ENCODE measurements at places on chromosomes 1 and 21.

DNA sequence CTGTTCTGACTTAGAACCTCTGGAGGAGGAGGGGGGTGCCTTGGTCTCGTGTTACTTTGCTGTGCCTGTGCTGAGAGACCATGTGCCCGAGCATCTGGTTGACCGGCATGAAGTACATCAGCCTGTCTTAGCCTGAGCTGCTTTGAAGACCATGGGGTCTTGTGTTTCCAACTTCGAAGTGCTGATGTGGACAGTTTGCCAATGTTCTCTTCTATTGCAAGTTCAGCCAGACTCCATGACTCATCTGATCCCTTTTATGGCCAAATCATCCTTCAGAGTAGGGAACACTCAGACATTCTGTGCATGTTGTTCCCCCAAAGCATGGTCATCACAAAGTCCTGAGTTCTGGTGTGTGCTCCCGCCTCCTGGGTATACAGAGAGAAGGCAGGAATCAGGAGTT lies 6.0 kb upstream of the PLA2G2C start:
- DNase-seq, result no peak

GRCh38 chr1:182446033-182446669 lies 3.8 kb upstream of the RGSL1 start:
- DNase-seq, result no peak

- DNase-seq, result no peak
Observed at GRCh38 chr21:34822942-34823341, 154.1 kb downstream of the CLIC6 start.

DNA sequence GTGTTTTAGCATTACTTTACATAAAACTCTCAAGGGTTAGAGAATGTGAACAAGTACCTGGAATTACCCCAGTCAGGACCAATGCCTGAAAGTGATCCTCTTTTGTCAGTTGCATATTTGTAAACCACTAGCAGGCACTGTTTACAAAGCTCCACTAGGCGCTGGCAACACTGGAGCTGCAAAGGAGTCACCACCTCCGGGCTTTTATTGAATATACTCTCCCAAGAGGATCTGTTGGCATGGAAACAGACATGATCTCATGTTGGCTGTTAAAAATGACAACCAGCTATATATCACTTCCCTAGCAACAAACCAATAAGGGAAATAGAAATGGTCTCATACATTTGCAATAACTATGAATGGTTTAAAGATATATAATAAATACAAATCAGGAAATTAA lies 116.0 kb downstream of the TTLL7 start:
- DNase-seq, result no peak

DNA sequence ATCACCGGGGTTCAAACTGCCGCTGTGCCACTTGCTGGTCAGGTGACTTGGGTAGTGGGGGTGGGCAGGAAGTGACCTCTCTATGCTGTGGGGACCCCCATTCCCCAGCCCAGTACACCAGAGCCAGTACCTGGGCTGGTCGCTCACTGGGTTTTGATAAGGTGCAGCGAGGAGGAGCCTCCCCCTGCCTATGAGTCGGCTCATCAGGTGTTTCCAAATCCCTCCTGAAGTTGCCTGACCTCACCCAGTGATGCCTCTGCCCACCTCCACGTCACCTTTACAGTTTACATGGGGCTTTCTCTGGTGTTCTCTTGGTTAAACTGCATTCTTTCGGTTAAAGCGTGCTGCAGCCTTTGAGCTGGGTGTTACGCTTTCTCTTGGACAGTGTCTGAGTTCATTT lies 58.2 kb downstream of the ARHGEF10L start:
- DNase-seq, result no peak

GRCh38 chr1:214546886-214547641 lies 4.3 kb downstream of the PTPN14 start:
- DNase-seq, result no peak

DNA sequence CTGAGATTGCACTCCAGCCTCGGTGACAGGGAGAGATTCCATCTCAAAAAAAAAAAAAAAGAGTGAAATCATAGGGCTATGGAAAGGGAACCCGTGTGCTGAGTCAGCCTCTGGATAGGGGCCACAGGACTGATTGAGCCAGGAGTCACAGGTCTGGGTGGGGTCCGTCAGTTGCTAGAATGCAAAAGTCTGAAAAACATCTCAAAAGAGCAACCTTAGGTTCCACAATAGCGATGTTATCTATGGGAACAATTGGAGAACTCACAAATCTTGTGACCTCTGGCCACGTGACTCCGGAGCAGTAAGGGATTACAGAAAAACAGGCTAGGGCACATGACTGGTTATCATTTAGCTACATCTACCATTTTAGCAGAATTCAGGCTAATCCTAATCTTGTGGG lies 32.8 kb upstream of the GREM2 start:
- no peak for DNase-seq

DNA sequence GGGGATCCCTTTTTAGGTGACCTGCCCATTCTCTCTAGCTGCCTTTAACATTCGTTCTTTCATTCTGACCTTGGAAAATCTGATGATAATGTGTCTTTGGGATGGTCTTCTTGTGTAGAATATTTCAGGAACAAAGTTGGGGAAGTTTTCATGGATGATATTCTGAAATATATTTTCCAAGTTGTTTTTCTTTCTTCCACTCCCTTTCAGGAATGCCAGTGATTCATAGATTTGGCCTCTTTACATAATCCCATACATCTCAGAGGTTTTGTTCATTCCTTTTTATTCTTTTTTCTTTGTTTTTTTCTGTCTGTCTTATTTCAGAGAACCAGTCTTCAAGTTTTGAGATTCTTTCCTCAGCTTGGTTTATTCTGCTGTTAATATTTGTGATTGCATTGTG lies 13.9 kb upstream of the SCMH1 start:
- no peak for DNase-seq
